ENCODE measurements at places on chromosomes 13 and 19. TPM values are rescaled to one million over a fixed set of nuclear protein-coding genes. Genes with fewer than 3 reads are reported as not detected.

The RXFP2 gene
- not detected for total RNA-seq

The ANKRD27 gene
- 34.5 TPM for total RNA-seq

The EDNRB gene
- not detected for total RNA-seq

DNA sequence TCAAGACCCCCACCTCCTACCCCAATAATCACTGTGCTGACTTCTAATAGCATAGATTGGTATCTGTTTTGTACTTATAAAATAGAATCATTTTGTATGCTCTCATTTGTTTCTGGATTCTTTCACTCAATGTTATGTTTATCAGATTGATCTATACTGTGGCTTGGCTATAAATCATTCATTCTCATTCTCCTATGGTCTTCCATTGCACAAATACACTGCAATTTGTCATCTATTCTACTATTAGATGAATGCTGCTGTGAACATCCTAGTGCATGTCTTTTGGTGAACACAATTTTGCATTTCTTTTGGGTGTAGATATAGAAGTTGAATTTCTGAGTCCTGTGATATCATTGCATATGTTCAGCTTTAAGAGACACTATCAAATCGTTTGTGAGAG is 94.8 kb upstream of the AKAP11 start:
- H3K4me1 ChIP-seq = peaks cover 10% of the 10 kb centered on the region
- no peak overlapping the region for H3K4me3 ChIP-seq
- H3K36me3 ChIP-seq = peaks cover 2% of the 10 kb centered on the region
- DNase-seq = no peak
- H3K27ac ChIP-seq = no peak overlapping the region

DNA sequence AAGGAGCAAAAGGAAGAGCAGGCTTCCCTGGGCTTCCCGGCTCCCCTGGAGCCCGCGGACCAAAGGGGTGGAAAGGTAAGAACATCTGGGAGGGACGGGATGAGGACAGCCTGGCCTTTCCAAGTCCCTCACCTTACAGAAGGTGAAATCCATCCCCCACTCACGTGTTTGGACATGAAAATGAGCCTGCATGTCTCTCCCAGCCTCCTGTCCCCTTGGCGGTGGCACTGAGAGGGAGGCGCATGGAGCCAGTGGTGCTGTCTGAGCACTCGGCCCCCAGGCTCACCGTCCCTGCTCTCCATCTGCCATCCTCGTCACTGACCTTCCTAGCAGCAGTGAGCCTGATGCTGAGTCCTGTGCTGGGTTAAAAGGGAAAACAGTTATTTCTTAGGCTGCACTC is 104.2 kb downstream of the RAB20 start:
- no peak for DNase-seq
- H3K4me1 ChIP-seq = peaks cover 5% of the 10 kb centered on the region
- H3K36me3 ChIP-seq = no peaks in the 10 kb centered on the region
- peaks cover 30% of the 10 kb centered on the region for H3K27me3 ChIP-seq
- H3K27ac ChIP-seq = no peak overlapping the region

All from activated T-cell treated with anti-CD3 and anti-CD28 coated beads, Interleukin-2, amount 50 U/mL, for 72 hours (primary cell).